ENCODE measurements at places on chromosomes 2 and 18. TPM values are rescaled to one million over a fixed set of nuclear protein-coding genes. Genes with fewer than 3 reads are reported as not detected.

DNA sequence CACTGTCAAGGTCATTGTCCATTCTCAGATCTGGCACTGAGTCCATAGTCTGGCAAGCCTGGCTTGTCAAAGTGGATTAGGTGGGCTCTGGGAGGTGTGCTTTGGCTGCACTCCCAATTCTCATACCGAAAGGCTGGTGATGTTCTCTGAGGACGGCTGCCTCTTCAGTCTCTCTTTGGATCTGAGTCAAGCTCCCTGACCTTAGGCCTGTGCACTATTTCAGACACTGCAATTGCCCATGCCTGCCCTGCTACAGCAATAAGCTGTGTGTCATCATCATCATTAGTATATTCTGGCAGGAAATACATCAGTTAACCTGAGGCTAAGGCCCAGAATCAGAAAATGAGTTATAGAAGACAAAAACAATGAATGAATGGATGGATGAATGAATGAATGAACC lies 1.6 kb upstream of the SLC5A7 start:
- peaks cover 37% of the 10 kb centered on the region for H3K27me3 ChIP-seq
- H3K4me1 ChIP-seq = no peaks in the 10 kb centered on the region
- no peak overlapping the region for H3K4me3 ChIP-seq

The SIX2 gene
- 3.6 TPM for total RNA-seq

DNA sequence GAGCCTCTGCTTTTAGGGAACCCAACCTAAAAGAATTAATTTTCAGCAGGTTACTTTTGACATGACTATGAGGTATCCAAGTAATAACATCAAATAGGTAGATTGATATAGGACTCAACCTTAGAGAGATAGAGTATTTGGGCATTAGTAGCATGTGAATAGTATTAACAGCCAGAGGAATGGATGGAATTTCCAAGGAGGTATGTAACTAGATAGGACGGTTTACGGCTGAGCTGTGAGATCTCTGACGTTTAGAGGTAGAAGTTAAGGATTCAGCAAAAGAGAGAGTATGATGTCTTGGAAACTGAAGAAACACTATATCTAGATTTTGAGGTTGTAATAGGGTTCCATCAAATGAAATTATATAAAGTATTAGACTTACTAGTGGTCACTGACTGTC lies 70.3 kb downstream of the HNMT start:
- no peak for DNase-seq
- no peak overlapping the region for H3K27ac ChIP-seq
- H3K36me3 ChIP-seq = no peaks in the 10 kb centered on the region
- H3K4me3 ChIP-seq = no peak overlapping the region

- H3K4me3 ChIP-seq = no peak overlapping the region
- no peaks in the 10 kb centered on the region for H3K36me3 ChIP-seq
- no peak for DNase-seq
- H3K27ac ChIP-seq = no peak overlapping the region
- H3K27me3 ChIP-seq = no peaks in the 10 kb centered on the region
These were observed 331.8 kb upstream of the SLC8A1 start for GRCh38 chr2:40783704-40784103.

The MPP4 gene
- 5.3 TPM for total RNA-seq

The SERPINB12 gene
- not detected for total RNA-seq

The EVX2 gene
- total RNA-seq = not detected

DNA sequence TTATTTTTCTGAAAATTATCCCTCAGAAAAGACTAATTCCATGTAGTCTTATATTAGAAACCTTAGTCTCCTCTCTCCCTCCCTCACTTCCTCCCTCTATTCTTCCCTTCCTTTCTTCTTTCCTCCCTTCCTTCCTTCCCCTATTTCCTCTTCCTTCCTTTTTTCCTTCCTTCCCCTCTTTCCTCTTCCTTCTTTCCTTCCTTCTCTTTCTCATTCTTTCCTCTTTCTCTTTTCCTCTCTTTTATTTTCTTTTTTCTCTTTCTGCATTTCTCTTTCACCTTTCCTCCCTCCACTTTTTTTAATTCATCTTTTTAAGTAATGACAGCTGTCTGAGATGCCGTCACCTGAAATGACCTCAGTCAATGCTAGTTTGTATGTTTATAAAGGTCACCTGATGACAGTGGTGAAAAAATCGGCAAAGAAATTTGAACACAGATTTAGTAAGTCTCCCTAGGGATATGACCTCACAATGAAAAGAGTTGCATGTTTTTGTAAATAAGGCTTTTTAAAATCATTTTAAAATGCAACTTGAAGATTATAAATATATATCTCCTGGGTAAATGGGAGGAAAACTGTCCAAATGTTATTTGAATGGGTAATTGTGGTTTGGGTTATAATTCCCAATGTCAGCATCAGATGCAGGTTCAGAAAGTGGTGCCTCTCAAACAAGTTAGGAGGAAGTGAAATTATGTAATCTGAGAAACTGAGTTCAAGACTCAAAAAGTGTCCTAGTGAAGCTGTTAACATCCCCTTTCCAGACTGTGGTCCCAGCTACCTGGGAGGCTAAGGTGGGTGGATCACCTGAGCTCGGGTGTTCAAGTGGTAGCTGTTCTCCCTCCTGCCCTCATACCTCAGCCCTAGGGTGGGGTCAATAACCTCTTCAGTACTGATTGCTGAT lies 90.3 kb upstream of the ST3GAL5 start:
- no peak overlapping the region for H3K4me3 ChIP-seq
- DNase-seq = no peak
- no peak overlapping the region for H3K27ac ChIP-seq
- H3K27me3 ChIP-seq = no peaks in the 10 kb centered on the region
- H3K4me1 ChIP-seq = peaks cover 11% of the 10 kb centered on the region
- no peaks in the 10 kb centered on the region for H3K36me3 ChIP-seq

GRCh38 chr18:59848002-59848401 lies 51.8 kb upstream of the PMAIP1 start:
- H3K4me1 ChIP-seq = peaks cover 27% of the 10 kb centered on the region
- H3K27ac ChIP-seq = no peak overlapping the region
- DNase-seq = no peak
- H3K27me3 ChIP-seq = no peaks in the 10 kb centered on the region
- H3K4me3 ChIP-seq = no peak overlapping the region
